ENCODE measurements at places on chromosomes 6 and 20.
A peak's percentile ranks its signal among the peaks of the same experiment; 100 is the strongest.

DNA sequence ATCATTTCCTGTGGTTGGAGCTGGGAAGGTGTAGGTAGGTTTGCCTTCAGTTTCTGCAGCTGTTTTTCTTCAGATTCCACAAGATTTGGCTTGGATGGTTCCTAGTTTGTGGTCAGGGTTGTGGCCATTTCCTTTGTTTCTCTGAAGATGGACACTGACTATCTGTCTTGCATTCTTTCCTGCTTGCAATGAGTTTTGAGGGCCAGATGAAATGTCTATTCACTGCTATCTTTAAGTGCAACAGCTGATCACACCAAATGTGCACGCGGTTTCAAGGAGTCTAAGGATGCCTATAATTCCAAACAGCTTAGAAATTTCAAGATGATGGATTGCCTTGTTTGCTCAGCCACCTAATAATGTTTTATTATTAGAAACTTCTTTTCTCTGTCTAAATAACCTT, 28.4 kb downstream of the IL20RA start:
- DNase-seq, result no peak

GRCh38 chr6:115814907-115815306, 245.8 kb downstream of the FRK start:
- DNase-seq, result no peak

DNA sequence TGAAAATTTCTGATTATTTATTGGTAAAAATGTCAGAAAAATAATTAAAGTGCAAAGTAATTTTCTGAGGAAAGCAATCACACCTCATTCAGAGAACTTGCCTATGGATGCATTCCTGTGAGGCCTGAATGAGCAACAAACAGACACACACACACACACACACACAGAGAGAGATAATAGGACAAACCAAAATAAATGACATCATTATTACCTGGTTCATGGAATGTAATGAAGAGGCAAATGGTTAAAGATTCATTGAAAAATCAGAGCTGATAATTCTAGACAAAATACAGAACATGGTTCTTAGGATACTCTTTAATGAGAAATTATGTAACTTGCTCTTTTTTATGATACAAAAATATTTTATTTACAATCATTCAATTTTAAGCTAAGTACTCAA, 490.6 kb upstream of the POU3F2 start:
- DNase-seq, result no peak

DNA sequence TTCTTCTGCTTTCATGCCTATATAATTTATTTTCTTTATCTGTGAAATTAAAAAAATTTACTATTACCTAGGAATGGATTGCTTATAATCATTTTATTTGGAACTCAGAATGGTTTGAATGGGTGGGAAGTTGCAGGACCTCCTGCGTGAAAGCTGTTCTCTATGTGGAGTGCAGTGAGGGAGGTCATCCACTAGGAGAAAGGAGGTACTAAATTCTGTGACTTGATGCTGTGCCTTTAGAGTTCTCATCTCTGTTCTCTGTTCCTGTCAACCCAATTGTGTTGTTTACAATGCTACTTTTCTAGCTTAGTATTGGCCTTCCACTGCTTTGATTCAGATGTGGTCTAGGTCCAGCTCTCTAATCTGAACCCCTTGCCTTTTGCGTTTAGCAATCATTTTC, 65.0 kb upstream of the HIVEP1 start:
- no peak for DNase-seq

DNA sequence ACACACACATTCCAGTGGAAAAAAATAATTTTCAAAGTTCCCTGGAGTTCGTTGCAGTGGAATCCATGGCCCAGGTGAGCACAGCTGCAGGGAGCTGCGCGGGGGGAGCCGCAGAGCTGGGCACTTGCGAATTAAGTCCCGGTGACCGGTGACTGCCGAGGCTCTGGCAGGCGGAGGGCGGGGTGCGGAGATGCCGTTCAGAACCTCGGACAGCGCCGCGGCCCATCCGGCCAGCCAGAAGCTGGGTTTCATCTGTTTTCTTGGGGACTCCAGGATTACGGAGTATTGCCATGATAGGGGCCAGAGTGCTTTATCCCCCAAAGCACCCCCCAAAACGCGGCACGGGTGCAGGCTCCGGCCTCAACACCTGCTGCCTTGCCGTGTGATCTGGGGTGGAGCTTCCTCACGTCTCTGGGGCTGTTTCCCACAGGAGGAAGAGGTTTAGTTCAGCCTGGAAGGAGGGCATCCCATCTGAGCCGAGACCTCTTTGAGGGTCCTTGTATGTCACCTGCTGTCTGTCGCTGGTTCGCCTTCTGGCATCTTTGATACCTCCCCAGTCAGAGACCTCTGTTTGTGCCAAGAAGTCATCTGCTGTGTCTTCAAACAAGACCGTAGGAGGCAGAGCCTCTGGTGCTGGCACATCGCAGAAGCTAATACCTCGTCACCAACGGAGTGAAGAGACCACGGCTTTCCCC, 99.4 kb downstream of the YTHDF1 start:
- no peak for DNase-seq

- DNase-seq, result no peak
Measured at GRCh38 chr20:54123587-54124180, 50.1 kb downstream of the CYP24A1 start.

GRCh38 chr6:2674857-2675256, 75.9 kb downstream of the MYLK4 start:
- no peak for DNase-seq

GRCh38 chr20:49938173-49939163, 2.3 kb downstream of the RNF114 start:
- no peak for DNase-seq

DNA sequence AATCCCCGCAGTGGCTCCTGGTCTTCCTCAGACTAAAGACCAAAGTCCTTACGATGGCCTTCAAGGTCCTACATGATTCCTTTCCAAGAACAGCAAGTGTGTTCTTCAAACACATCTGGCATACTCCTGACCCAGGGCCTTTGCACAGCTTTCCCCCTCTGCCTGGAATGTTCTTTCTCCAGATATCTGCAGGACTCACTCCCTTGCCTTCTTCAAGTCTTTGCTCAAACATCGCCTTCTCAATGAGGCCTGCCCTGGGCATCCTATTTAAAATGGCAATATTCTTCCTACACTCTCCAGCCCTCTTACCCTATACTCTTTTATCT, 30.2 kb downstream of the VEGFA start:
- DNase-seq, result no peak

GRCh38 chr6:96786336-96786735, 50.9 kb downstream of the GPR63 start:
- DNase-seq, result no peak

DNA sequence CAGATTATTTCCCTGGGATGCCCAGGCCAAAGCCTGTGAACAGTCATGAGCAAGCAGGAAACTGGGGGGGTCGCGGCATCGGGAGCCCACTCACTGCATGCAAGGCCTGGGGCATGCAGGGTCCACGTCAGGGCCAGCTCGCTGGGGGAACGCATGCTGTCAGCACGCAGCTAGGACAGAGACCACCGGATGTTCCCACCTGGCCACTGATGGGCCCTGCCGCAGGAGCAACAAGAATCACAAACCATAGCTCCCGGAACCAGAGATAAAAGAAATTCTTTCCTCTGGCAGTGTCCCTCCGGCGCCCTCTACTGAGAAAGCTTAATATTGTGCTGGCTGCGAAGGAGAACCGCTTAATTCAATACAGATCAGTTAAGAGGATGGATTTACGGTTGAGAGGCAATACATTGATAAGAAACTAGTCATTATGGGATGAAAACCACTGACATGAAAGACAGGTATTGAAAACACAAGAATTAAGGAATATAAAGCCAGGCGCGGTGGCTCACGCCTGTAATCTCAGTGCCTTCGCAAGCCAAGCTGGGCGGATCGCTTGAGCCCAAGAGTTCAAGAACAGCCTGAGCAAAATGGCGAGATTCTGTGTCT, 32.6 kb downstream of the C6orf15 start:
- peak; percentile 63 for DNase-seq

GRCh38 chr6:136745300-136745699, 47.0 kb downstream of the MAP3K5 start:
- DNase-seq, result no peak

Data from activated CD4-positive, alpha-beta T cell treated with anti-CD3 and anti-CD28 coated beads, Interleukin-2, amount 50 U/mL, for 4 hours (primary cell).